ENCODE measurements at places on chromosomes 13 and 19.

- H3K4me3 ChIP-seq: no peak overlapping the region
- H3K27me3 ChIP-seq: no peaks in the 10 kb centered on the region
- no peak for DNase-seq
- H3K36me3 ChIP-seq: peaks cover 3% of the 10 kb centered on the region
- peaks cover 8% of the 10 kb centered on the region for H3K4me1 ChIP-seq
- no peak overlapping the region for H3K27ac ChIP-seq
Observed at GRCh38 chr19:52599241-52599640, 29.2 kb downstream of the ZNF701 start.

DNA sequence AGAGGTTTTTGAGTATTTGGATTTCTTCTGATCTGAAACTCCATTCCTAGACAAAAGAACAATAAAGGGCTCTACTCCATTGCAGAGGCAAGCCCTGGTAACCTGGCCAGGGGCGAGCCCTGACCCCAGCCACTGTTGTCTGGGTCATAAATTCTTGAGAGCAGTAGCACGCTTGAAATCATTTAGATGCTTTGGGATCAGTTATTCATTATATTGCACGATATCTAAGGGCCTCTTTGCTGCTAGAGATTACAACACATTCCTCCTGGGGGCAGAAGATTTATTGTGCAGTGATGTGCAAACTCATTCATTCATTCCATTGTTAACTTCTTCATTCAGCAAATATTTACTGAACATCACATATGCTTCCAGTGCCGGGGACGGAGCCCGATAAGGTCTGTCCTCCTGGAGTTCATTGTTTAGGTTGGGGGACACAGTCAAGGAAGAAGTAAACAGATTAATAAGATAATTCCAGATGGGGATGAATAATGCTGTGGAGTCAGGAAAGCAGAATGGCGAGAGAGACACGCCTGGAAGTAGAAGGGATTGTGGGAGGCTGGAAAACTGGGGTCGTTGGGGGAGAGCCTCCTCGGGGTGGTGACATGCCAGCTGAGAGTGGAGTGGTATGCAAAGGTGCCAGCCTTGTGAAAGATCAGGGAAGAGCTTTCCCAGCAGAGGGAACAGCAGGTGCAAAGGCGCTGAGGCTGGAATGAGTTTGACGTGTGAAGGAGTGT, 34.9 kb downstream of the SIPA1L3 start:
- peaks cover 9% of the 10 kb centered on the region for H3K4me1 ChIP-seq
- no peaks in the 10 kb centered on the region for H3K27me3 ChIP-seq
- DNase-seq: no peak
- H3K36me3 ChIP-seq: no peaks in the 10 kb centered on the region

DNA sequence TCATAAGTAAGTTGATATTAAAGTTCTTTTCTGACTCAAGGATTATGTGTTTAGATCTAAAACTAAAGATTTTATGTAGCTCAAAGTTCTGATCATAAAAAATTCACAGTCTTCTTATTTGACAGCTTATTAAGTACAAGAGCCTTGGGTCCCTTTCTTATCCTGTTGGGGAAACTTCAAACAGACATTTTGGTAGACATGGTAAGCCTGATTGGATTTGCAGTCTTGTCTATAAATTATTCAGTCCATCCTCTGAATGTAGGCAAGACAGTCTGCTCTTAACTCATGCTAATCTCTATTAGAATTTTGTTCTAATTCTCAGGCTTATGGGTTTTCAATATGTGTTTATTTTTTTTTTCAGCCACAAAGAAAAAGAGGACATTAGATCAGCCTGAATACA, 1718.7 kb upstream of the SLC10A2 start:
- H3K27ac ChIP-seq: no peak overlapping the region
- no peaks in the 10 kb centered on the region for H3K4me1 ChIP-seq
- DNase-seq: no peak

GRCh38 chr19:2026770-2027169, 11.3 kb upstream of the BTBD2 start:
- H3K4me3 ChIP-seq: no peak overlapping the region
- H3K27me3 ChIP-seq: no peaks in the 10 kb centered on the region
- H3K27ac ChIP-seq: no peak overlapping the region
- no peaks in the 10 kb centered on the region for H3K36me3 ChIP-seq
- H3K4me1 ChIP-seq: peaks cover 7% of the 10 kb centered on the region

DNA sequence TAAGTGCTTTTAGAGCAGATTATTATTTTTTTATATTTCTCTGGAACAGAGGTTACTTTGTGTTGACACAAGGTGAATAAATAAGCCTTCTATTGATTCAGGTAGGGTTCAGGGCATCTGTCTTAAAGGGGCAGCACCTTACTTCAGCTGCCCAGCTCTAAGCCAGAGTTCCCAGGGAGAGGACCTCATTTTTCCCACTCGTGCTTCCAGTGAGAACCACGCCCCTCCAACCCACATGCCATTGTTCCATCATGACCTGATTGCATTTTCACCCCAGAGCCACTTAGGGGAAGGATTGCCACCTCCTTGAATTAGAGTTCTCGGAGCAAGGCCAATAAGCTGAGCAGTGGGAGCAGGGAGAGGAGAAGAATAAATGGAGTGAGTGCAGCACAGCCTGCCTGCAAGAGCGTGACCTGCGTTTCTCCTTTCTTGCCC, 104.3 kb upstream of the FRY start:
- H3K27me3 ChIP-seq: no peaks in the 10 kb centered on the region
- no peak overlapping the region for H3K4me3 ChIP-seq
- peaks cover 30% of the 10 kb centered on the region for H3K4me1 ChIP-seq
- H3K36me3 ChIP-seq: peaks cover 7% of the 10 kb centered on the region
- no peak overlapping the region for H3K27ac ChIP-seq

- H3K27ac ChIP-seq: no peak overlapping the region
- no peaks in the 10 kb centered on the region for H3K4me1 ChIP-seq
- H3K27me3 ChIP-seq: no peaks in the 10 kb centered on the region
- no peak for DNase-seq
- no peak overlapping the region for H3K4me3 ChIP-seq
- H3K36me3 ChIP-seq: no peaks in the 10 kb centered on the region
Observed at GRCh38 chr13:86825410-86825809, 845.8 kb upstream of the SLITRK5 start.

GRCh38 chr19:41619018-41619556, 7.8 kb downstream of the CEACAM4 start:
- no peak overlapping the region for H3K27ac ChIP-seq
- peaks cover 2% of the 10 kb centered on the region for H3K36me3 ChIP-seq
- H3K27me3 ChIP-seq: peaks cover 24% of the 10 kb centered on the region
- DNase-seq: no peak
- H3K4me3 ChIP-seq: no peak overlapping the region
- peaks cover 2% of the 10 kb centered on the region for H3K4me1 ChIP-seq

GRCh38 chr19:52722062-52723003, 12.5 kb downstream of the ZNF611 start:
- H3K4me3 ChIP-seq: no peak overlapping the region
- H3K4me1 ChIP-seq: no peaks in the 10 kb centered on the region
- H3K27me3 ChIP-seq: no peaks in the 10 kb centered on the region
- peaks cover 10% of the 10 kb centered on the region for H3K36me3 ChIP-seq
- H3K27ac ChIP-seq: no peak overlapping the region

DNA sequence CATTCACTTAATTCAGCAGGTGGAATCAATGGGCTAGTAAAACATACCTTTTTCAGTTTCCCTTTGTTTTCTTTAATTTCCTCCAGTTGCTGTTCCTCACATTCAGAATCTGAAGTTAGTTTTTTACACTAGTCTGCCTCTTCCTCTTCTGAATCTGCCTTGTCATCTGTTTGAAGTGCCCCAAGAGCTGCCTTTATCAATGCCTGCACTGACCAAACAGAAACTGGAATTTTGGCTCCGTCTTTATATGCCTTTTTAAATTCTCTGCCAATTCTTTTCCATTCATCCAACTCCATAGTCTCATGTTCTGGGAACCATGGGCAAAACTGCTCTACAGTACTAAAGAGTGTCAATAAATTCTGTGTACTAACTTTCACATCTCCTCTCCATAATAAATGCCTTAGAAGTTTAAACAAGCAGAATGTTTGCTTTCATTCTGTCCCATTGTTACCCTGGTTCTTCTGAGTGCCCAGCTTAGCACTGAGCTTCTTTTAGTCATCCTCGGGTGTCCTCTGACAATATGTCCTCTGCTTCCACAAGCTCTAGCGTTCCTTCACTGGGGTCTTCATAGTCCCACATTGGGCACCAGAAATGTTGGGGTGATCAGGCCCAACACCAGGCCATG, 154.2 kb downstream of the ZNF486 start:
- peaks cover 2% of the 10 kb centered on the region for H3K4me1 ChIP-seq
- H3K4me3 ChIP-seq: no peak overlapping the region
- no peaks in the 10 kb centered on the region for H3K27me3 ChIP-seq

GRCh38 chr13:70311191-70311590, 202.9 kb upstream of the KLHL1 start:
- DNase-seq: no peak
- H3K4me3 ChIP-seq: no peak overlapping the region
- H3K27ac ChIP-seq: no peak overlapping the region
- H3K27me3 ChIP-seq: no peaks in the 10 kb centered on the region
- no peaks in the 10 kb centered on the region for H3K4me1 ChIP-seq

GRCh38 chr19:48713041-48713863, 6.3 kb downstream of the MAMSTR start:
- no peak for DNase-seq
- H3K4me1 ChIP-seq: peaks cover 15% of the 10 kb centered on the region
- H3K36me3 ChIP-seq: no peaks in the 10 kb centered on the region
- H3K4me3 ChIP-seq: peak overlapping the region; percentile 93

DNA sequence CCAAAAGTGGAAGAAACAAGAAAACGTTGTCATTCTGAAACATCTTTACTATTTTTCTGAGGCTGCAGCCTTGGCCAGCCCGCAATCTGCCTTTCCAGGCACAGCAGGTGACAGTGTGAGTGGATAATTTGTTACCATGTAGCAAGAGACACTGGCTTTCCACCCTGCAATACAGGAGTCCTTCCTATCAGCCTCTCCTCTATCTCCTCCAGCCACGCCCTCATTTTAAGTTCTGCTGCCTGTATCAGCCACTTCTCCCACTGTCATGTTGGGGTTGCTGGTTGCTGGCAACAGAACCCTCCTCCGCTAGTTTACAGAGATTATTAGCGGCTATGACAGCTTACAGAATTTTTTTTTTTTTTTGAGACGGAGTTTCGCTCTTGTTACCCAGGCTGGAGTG, 7.7 kb upstream of the LGALS7 start:
- no peaks in the 10 kb centered on the region for H3K36me3 ChIP-seq
- DNase-seq: no peak
- H3K4me1 ChIP-seq: no peaks in the 10 kb centered on the region

DNA sequence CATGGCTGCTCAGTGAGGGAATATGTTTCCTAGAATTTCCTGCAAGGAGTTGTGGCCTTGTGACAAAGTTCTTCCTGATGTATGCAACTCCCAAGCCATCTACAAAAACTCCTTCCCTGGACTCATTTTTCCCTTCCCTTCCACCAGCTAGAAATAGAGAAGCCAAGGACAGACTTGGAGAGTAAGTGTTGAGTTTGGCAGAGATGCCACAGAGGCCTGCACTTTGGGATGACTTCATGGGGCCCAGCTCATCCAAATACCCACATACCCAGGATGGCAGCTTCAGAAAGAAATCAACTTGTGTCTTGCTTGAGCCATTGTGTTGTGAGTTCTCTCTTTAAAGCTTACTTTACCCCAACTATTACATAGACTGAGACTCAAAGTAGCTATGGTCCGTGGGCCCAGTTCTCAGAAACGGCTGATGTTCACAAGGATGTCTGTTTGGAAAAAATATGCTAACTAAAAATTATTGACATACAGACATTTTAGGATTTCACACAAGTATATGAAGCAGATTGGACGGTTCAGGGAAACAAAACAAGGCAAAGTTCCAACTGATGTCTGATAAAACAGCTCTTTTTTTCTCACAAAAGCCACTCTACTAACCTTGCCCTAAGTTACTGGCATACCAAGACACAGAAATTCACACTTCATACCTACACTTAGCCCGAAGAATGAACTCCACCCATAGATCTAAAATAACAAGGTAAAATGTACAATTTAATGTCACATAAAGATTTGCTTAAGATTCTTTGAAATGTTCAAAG, 107.9 kb downstream of the NALCN start:
- no peak overlapping the region for H3K4me3 ChIP-seq
- no peaks in the 10 kb centered on the region for H3K4me1 ChIP-seq
- no peak for DNase-seq
- H3K27me3 ChIP-seq: no peaks in the 10 kb centered on the region

GRCh38 chr19:47539747-47540311, 25.0 kb upstream of the NAPA start:
- peaks cover 3% of the 10 kb centered on the region for H3K4me1 ChIP-seq
- no peaks in the 10 kb centered on the region for H3K27me3 ChIP-seq
- H3K27ac ChIP-seq: peak overlapping the region; percentile 86
- H3K36me3 ChIP-seq: peaks cover 2% of the 10 kb centered on the region
- no peak overlapping the region for H3K4me3 ChIP-seq

- no peak for DNase-seq
- no peaks in the 10 kb centered on the region for H3K36me3 ChIP-seq
- no peak overlapping the region for H3K27ac ChIP-seq
- H3K27me3 ChIP-seq: no peaks in the 10 kb centered on the region
- no peaks in the 10 kb centered on the region for H3K4me1 ChIP-seq
- no peak overlapping the region for H3K4me3 ChIP-seq
Observed at GRCh38 chr19:28388988-28389387, 824.0 kb downstream of the UQCRFS1 start.

- H3K4me1 ChIP-seq: peaks cover 3% of the 10 kb centered on the region
- H3K27ac ChIP-seq: no peak overlapping the region
- peaks cover 3% of the 10 kb centered on the region for H3K36me3 ChIP-seq
Observed at GRCh38 chr19:36837176-36837905, 846 bp downstream of the ZNF790 start.

- no peaks in the 10 kb centered on the region for H3K4me1 ChIP-seq
- no peak for DNase-seq
- H3K27me3 ChIP-seq: no peaks in the 10 kb centered on the region
- H3K27ac ChIP-seq: no peak overlapping the region
- no peak overlapping the region for H3K4me3 ChIP-seq
- no peaks in the 10 kb centered on the region for H3K36me3 ChIP-seq
Observed at GRCh38 chr13:42525035-42525504, 48.9 kb upstream of the TNFSF11 start.

- DNase-seq: no peak
- H3K4me3 ChIP-seq: no peak overlapping the region
- H3K36me3 ChIP-seq: no peaks in the 10 kb centered on the region
Observed at GRCh38 chr19:35264268-35265125, 4.3 kb upstream of the USF2 start.

DNA sequence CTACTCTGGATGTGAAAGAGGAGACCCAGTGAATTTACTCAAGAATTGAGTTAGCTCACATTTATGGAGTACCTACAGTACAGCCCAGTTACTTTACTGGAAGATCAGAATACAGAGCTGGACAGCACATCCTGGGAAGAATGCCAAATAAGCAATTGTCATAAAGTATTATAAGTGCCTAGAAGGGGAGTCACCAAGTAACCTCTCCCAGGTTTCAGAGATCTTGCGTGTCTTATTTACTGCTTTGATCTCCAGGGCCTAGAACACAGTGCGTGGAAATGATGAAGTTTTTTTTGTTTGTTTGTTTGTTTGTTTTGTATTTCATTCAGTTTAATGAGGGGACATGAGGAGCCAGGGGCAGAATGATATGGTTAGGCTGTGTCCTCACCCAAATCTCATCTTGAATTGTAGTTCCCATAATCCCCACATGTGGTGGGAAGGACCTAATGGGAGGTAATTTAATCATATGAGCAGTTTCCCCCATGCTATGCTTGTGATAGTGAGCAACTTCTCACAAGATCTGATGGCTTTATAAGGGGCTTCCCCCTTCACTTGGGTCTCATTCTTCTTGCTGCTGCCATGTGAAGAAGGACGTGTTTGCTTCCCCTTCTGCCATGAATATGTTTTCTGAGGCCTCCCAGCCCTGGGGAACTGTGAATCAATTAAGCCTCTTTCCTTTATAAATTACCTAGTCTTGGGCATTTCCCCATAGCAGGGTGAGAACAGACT, 5.2 kb downstream of the GARRE1 start:
- peak overlapping the region; percentile 67 for H3K27ac ChIP-seq
- no peak for DNase-seq
- peaks cover 29% of the 10 kb centered on the region for H3K4me1 ChIP-seq
